ENCODE measurements at places on chromosomes 3 and 15. TPM values are rescaled to one million over a fixed set of nuclear protein-coding genes. Genes with fewer than 3 reads are reported as not detected.

LACTB gene
- total RNA-seq, result 9.7 TPM

DNA sequence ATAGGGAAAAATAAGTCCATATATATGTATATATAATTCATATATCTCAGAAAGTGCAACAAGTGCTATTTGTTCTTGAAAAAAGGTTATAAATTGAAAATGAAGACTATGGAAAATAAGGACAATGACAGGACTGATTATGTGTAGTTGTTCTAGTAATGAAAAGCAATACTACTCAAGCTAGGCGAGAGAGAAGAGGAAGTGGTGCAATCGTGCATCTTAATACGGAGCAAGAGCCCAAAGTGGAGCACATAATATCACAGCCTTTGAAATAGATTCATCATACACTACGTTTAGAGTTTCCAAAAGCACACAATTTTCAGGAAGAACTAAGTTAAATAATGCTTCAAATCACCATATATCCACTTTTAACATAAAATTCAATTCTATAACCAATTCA is 87.9 kb downstream of the ULK4 start:
- DNase-seq, result no peak

GRCh38 chr15:56831467-56832005 is 86.9 kb upstream of the TCF12 start:
- no peak for DNase-seq

SLC6A20 gene
- total RNA-seq, result 2.8 TPM

ZBTB47 gene
- total RNA-seq, result 6.2 TPM

- no peak for DNase-seq
These were observed 189.8 kb downstream of the MBNL1 start for GRCh38 chr3:152458376-152459117.

- DNase-seq, result no peak
These were observed 1.9 kb downstream of the GNAI2 start for GRCh38 chr3:50237754-50238548.

DNA sequence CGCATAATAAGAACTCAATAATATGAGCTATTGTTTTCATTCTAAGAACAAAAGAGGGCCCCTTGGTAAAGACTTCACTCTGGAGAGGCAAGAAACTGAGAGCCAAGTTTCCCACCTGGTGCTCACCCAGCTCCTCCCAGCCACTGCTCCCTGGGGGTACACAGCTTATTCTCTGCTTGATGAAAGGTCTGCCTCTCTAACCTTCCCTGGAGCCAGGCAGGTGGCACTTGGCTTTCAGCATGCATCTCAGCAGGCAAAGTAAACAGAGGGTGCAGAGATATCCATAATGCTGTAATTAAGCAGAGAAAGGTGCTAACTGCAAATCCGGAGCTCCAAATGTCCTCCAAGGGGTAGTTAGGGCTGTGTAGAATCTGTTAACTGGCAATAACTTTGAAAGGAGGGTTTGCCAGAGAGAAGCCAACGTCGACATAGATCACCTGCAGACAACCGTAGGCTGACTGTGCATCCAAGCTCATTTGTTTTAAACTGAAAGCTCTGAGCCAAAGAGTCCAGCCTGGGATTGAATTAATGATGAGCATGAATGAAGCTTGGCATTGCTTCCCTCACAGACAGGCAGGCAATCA is 159.6 kb upstream of the PROK2 start:
- no peak for DNase-seq

GUCA1C gene
- total RNA-seq, result 0.23 TPM

Measured in epithelial cell of proximal tubule (primary cell).